Amygdala (tissue), 56 donors: ENCODE measurements at places on chromosomes 6 and 20.

GRCh38 chr6:140256248-140256647 lies 881.8 kb upstream of the CITED2 start:
- DNase-seq, result no peak

- no peak for DNase-seq
These were observed 27.2 kb downstream of the DUSP22 start for GRCh38 chr6:319177-320131.

DNA sequence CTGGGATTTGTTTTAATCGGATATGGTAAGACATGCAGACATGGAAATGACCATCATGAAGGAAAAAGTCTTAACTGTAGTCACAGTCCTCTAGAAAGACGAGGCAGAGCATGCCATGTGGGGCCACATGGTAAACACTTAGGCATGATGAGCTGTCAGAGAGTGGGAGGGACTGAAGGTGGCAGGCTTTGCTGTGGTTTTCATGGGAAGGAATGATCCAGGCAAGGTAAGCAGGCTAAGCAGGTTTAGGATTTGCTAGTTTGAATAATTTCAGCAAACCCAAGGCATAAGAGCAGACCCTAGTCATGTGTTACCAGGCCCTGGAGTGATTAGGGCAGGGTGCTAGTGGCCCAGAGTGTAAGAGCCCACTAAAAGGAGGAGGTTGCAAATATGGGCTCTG lies 47.2 kb upstream of the STMND1 start:
- no peak for DNase-seq

GRCh38 chr20:12575352-12576095 lies 433.2 kb upstream of the SPTLC3 start:
- DNase-seq, result no peak

DNA sequence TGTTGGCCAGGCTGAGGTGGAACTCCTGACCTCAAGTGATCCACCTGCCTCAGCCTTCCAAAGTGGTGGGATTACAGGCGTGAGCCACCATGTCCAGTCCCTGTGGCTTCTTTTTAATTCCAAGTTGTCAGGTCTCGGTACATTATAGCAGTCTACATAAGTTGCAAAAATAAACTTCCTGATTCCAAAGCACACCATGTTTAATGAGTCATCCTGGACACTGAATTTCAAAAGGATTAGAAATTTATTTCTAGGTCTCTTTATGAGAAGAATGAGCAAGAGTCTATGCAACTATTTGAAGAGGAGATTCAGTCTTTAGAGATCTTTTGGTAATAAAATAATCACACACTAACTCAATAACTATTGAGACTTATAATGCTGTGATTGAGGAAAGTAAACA lies 63.9 kb upstream of the MCHR2 start:
- DNase-seq, result no peak
